AG10803 (cell line): ENCODE measurements at places on chromosomes 4 and X.

DNA sequence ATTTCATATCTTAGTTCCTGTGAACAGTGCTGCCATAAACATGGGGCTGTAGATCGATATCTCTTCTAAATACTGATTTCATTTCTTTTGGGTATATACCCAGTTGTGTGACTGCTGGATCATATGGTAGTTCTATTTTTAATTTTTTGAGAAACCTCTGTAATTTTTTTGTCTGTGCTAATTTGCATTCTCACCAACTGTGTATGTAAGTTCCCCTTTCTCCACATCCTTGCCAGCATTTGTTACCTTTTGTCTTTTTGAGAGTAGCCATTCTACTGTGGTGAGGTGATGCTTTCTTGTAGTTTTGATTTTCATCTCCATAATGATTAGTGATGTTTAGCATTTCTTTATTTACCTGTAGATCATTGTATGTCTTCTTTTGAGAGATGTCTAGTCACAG is 2086.5 kb upstream of the TENM3 start:
- DNase-seq, result no peak

- peak; percentile 8 for DNase-seq
These were observed 443.6 kb downstream of the UBE2NL start for GRCh38 chrX:144327495-144327894.

DNA sequence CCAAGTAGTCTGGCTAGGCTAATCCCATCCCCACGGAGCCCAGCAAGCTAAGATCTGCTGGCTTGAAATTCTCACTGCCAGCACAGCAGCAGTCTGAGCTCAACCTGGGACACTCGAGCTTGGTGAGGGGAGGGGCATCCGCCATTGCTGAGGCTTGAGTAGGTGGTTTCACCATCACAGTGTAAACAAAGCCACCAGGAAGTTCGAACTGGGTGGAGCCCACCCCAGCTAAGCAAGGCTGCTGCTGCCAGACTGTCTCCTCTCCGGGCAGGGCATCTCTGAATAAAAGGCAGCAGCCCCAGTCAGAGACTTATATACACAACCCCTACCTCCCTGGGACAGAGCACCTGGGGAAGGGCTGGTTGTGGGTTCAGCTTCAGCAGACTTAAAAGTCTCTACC is 639.6 kb downstream of the IQCM start:
- DNase-seq, result no peak

- no peak for DNase-seq
These were observed 18.1 kb upstream of the ZFX start for GRCh38 chrX:24131476-24131875.

DNA sequence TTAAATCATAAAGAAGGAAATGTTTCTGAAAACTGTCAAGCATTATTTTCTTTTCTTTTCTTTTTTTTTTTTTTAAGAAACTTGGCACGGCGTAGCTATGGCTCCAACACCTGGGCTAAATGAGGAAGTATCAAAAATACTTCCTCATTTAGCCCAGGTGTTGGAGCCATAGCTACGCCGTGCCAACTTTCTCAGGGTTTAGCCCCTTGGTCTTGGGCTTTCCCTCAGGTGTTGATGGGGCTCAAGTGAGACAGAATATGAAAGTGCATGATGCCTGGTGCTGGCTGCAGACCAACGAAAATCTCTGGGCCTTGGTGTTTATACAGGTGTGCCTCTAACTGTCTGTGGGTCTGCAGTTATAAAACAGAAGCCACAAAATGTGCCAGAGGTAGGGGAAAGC is 132.7 kb downstream of the ARHGAP24 start:
- no peak for DNase-seq

GRCh38 chr4:95050980-95051701 is 293.4 kb downstream of the BMPR1B start:
- DNase-seq, result no peak

GRCh38 chr4:150368667-150369066 is 213.3 kb upstream of the MAB21L2 start:
- DNase-seq, result no peak
